Thyroid gland (tissue), 4 donors: ENCODE measurements at places on chromosomes 2 and 18. TPM values are rescaled to one million over a fixed set of nuclear protein-coding genes. Genes with fewer than 3 reads are reported as not detected.

- no peak overlapping the region for H3K4me3 ChIP-seq
- H3K27ac ChIP-seq, result peak overlapping the region; percentile 27
- no peaks in the 10 kb centered on the region for H3K27me3 ChIP-seq
These were observed 302.4 kb downstream of the CLIP4 start for GRCh38 chr2:29417630-29418029.

- H3K4me1 ChIP-seq, result no peaks in the 10 kb centered on the region
- no peaks in the 10 kb centered on the region for H3K27me3 ChIP-seq
- no peak for DNase-seq
- H3K27ac ChIP-seq, result no peak overlapping the region
- no peak overlapping the region for H3K4me3 ChIP-seq
These were observed 67.9 kb downstream of the C2orf74 start for GRCh38 chr2:61229936-61230335.

Gene REG3G
- total RNA-seq, result not detected

- H3K27ac ChIP-seq, result no peak overlapping the region
- no peak for DNase-seq
- H3K4me1 ChIP-seq, result no peaks in the 10 kb centered on the region
- no peaks in the 10 kb centered on the region for H3K36me3 ChIP-seq
- H3K27me3 ChIP-seq, result no peaks in the 10 kb centered on the region
- no peak overlapping the region for H3K4me3 ChIP-seq
These were observed 30.6 kb upstream of the SPOPL start for GRCh38 chr2:138470941-138471340.

Gene AQP12A
- total RNA-seq, result not detected
